ENCODE measurements at places on chromosomes 4 and X. TPM values are rescaled to one million over a fixed set of nuclear protein-coding genes. Genes with fewer than 3 reads are reported as not detected.

DNA sequence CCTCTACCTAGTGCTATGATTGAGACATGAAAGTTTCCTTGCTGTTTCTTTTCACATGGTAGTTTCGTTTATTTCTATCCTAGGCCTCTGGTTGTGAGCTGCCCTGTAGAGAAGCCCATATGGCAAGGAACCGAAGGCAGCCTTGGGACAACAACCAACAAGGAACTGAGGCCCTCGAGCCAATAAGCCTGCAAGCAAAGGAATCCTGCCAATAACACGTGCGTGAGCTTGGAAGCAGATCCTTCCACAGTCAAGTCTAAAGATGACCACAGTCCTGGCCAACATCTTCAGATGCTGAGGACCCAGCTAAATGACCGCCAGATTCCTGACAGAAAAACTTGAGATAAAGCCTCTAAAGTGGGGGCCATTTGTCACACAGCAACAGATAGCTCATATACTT lies 100.4 kb upstream of the FAM9B start:
- no peak overlapping the region for H3K27ac ChIP-seq
- no peak overlapping the region for H3K4me3 ChIP-seq
- no peaks in the 10 kb centered on the region for H3K27me3 ChIP-seq

DNA sequence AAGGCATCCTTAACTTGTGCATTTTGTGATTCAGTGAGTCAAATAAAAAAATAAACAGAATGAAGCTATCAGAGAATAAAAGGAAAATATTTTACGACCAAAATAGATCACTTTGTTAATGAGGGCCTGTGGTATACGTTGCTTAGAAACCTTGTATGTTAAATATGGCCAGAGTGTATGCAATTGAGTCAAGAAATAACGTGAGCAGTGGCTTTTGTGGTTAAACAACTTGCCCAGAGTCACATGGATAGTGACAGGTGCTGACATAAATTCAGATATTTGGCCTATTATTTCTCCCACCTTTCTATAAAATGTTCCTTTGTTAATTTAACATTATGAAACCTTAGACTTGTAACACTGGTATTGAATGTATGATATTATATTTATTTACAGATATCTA lies 393.4 kb downstream of the PABPC4L start:
- no peak overlapping the region for H3K4me3 ChIP-seq
- no peak overlapping the region for H3K27ac ChIP-seq
- no peak for DNase-seq
- H3K27me3 ChIP-seq: no peaks in the 10 kb centered on the region
- no peaks in the 10 kb centered on the region for H3K36me3 ChIP-seq

GRCh38 chr4:2662598-2662997 lies 93.5 kb downstream of the TNIP2 start:
- H3K4me3 ChIP-seq: no peak overlapping the region
- no peak overlapping the region for H3K27ac ChIP-seq
- H3K27me3 ChIP-seq: no peaks in the 10 kb centered on the region

DNA sequence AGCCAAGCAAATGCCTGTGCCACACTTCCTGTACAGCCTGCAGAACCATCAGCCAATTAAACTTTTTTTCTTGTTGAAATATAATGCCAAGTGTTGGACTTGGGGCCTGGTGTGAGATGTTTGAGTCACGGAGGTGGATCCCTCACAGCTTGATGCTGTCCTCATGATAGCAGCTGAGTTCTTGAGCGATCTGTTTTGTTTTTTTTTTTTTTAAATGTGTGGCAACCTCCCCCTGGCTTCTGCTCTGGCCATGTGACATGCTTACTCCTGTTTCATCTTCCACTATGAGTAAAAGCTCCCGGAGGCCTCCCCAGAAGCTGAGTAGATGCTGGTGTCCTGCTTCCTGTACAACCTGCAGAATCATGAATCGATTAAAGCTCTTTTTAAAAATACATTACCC lies 973.3 kb upstream of the FTHL17 start:
- H3K27ac ChIP-seq: no peak overlapping the region
- DNase-seq: no peak
- no peaks in the 10 kb centered on the region for H3K4me1 ChIP-seq
- no peak overlapping the region for H3K4me3 ChIP-seq

- no peak overlapping the region for H3K27ac ChIP-seq
- H3K4me3 ChIP-seq: no peak overlapping the region
- H3K36me3 ChIP-seq: no peaks in the 10 kb centered on the region
- H3K4me1 ChIP-seq: no peaks in the 10 kb centered on the region
- H3K27me3 ChIP-seq: peaks cover 5% of the 10 kb centered on the region
- no peak for DNase-seq
These were observed 113.0 kb downstream of the PRDM5 start for GRCh38 chr4:120809518-120809917.

GRCh38 chrX:71622032-71622575 lies 3.8 kb upstream of the CXCR3 start:
- H3K27ac ChIP-seq: peak overlapping the region; percentile 90
- peaks cover 61% of the 10 kb centered on the region for H3K4me1 ChIP-seq
- DNase-seq: no peak
- peak overlapping the region; percentile 56 for H3K4me3 ChIP-seq

DNA sequence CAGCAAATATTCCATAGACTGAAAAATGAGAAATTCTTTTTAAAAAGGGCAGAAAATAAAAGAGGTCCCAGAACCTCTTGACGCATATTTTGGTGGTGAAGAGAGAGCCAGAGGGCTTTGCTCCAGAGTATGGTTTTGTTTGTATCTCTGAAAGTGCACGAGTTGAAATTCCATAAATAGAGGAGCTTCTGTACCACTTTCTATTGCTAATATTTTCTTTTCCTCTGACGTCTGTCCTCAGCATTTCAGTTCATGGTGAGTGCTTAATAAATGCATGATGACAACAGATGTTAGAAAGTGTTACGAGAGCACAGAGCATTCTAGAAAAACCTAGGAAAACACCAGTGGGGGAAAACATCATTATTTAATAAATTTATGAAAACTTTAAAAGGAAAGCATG lies 145.6 kb downstream of the AMELX start:
- H3K4me3 ChIP-seq: no peak overlapping the region
- H3K27me3 ChIP-seq: peaks cover 3% of the 10 kb centered on the region
- no peak for DNase-seq
- no peaks in the 10 kb centered on the region for H3K4me1 ChIP-seq
- H3K36me3 ChIP-seq: no peaks in the 10 kb centered on the region

Gene GPRASP1
- 1.7 TPM for total RNA-seq

Gene QDPR
- 25.8 TPM for total RNA-seq

Gene VCX2
- not detected for total RNA-seq

Gene ARHGEF38
- not detected for total RNA-seq

Gene AFF1
- 67.5 TPM for total RNA-seq

Measured in activated CD8-positive, alpha-beta memory T cell treated with anti-CD3 and anti-CD28 coated beads, Interleukin-2, amount 10 ng/mL, durations not matched to agents 7 days and 5 days (primary cell).